ENCODE measurements at places on chromosomes 5 and 9. TPM values are rescaled to one million over a fixed set of nuclear protein-coding genes. Genes with fewer than 3 reads are reported as not detected.

DNA sequence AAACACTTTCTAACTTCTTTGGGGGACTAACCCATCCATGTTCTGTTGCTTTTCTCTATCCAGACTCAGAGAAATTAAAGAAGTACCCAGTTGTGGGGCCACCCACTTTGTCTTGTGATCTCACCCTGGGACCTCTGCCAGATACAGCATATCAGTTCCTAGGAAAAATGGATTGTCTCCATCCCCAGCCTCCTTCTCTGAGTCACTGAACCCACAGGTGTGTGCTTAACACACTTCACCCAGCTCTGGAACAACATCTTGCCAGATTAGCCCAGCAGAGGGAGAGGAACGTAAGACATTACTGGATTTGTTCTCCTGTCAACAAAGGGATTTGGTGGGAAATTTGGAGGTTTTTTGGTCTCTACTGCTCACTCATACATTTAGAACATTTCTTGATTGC is 19.2 kb downstream of the FAM240B start:
- no peak for DNase-seq

GRCh38 chr5:177966839-177967166 is 29.2 kb downstream of the PROP1 start:
- DNase-seq, result no peak

GRCh38 chr5:135318037-135318436 is 81.0 kb downstream of the MACROH2A1 start:
- DNase-seq, result no peak

GRCh38 chr5:6498968-6499367 is 50.3 kb downstream of the UBE2QL1 start:
- DNase-seq, result no peak

GRCh38 chr9:3419893-3420292 is 105.9 kb downstream of the RFX3 start:
- DNase-seq, result no peak

Gene C5orf63
- 4.6 TPM for polyA plus RNA-seq

Gene FOXD4L4
- 0.05 TPM for polyA plus RNA-seq

Gene SLC6A19
- not detected for polyA plus RNA-seq

Data from right cardiac atrium (tissue), 5 donors.